ENCODE measurements at places on chromosomes 1 and 21. TPM values are rescaled to one million over a fixed set of nuclear protein-coding genes. Genes with fewer than 3 reads are reported as not detected.

GRCh38 chr1:17197696-17198095, 7.2 kb upstream of the PADI1 start:
- H3K27me3 ChIP-seq, result peaks cover 2% of the 10 kb centered on the region
- no peaks in the 10 kb centered on the region for H3K36me3 ChIP-seq
- no peak overlapping the region for H3K27ac ChIP-seq
- peak; percentile 4 for DNase-seq
- H3K4me3 ChIP-seq, result no peak overlapping the region

DNA sequence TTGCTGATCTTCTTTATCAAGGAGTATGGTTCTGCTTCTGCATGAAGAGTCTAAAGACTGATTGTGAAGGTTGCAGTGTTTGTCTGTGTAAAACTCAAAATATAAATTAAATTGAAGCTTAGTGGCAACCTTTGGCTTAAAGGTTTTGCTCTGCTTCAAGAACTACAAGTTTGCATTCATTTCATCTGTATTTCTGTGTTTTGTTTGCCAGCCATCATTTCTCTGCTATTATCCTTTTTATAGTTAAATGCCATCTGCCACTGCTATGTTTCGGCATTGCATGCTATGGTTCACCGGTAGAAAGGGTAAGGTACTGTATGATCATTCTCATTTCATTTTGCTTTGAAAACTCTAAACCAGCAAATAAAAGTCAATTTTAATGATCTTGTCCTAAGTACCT, 52.9 kb downstream of the OSBPL9 start:
- H3K27me3 ChIP-seq, result no peaks in the 10 kb centered on the region
- H3K27ac ChIP-seq, result no peak overlapping the region
- DNase-seq, result no peak
- no peak overlapping the region for H3K4me3 ChIP-seq
- no peaks in the 10 kb centered on the region for H3K36me3 ChIP-seq
- no peaks in the 10 kb centered on the region for H3K4me1 ChIP-seq

DNA sequence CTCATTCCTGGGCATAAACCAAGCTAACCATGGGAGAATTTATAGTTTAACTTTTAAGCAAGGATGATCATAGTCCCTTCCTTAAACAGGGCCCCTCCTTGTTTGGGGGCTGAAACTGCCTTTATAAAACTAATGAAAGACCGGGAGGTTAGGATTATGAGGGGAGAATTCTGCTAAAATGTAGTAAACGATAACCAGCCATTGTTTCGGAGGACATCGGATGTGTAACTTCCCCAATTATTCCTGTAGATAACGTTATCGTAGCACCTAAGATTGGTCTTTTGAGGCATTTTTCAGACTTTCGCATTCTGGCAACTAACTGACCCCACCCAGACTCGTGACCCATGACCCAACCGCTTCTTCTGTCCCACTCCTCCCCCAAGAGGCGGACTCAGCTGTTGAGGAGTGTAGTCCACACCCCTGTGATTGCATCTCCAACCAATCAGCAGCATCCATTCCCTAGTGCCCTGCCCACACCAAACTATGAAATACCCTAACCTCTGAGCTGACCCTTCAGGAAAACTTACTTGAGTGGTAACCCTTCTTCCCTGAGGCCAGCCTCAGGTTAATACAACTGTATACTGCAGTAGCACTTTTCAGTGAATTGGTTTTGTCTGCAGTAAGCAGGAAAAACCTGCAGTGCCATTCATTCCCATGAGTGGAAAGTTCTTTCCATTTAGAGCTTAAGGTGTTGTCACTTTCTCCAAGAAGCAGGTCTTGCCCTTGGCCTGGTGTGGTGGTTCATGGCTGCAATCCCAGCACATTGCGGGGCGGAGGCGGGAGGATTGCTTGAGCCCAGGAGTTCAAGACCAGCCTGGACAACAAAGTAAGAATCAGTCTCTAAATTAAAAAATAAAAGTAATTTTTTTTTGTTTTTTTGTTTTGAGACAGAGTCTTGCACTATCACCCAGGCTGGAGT, 823 bp upstream of the SYF2 start:
- peak; percentile 85 for DNase-seq
- H3K27ac ChIP-seq, result no peak overlapping the region
- H3K4me1 ChIP-seq, result peaks cover 37% of the 10 kb centered on the region
- H3K27me3 ChIP-seq, result no peaks in the 10 kb centered on the region
- no peak overlapping the region for H3K4me3 ChIP-seq

The STIL gene
- total RNA-seq, result 33.6 TPM

- H3K4me1 ChIP-seq, result no peaks in the 10 kb centered on the region
- H3K4me3 ChIP-seq, result no peak overlapping the region
- H3K27ac ChIP-seq, result no peak overlapping the region
- DNase-seq, result no peak
- H3K36me3 ChIP-seq, result no peaks in the 10 kb centered on the region
Measured at GRCh38 chr1:204201348-204202040, 5.2 kb upstream of the KISS1 start.

DNA sequence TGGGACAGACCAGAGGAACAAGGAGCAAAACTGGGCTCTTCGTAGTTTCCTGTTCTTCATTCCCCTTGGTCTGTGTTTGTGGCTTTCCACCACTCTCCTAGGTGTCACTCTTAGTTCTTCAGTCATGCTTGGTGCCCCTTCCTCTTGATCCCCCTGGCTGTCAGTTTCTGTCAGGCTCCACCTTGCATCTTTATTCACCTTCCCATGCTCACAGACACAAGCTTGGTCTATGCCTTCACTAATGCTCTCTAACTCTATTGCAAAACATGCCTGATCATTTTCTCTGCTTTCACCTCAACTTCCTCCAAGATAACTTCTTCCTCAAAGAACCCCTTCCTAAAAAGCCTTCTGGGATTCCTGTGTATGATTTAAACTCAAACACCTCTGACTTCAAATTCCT, 122.9 kb downstream of the GLUL start:
- no peaks in the 10 kb centered on the region for H3K36me3 ChIP-seq
- H3K4me3 ChIP-seq, result no peak overlapping the region
- no peak for DNase-seq
- H3K27ac ChIP-seq, result no peak overlapping the region
- H3K4me1 ChIP-seq, result no peaks in the 10 kb centered on the region

- H3K27ac ChIP-seq, result no peak overlapping the region
- no peak for DNase-seq
- peaks cover 8% of the 10 kb centered on the region for H3K4me1 ChIP-seq
- H3K27me3 ChIP-seq, result peaks cover 29% of the 10 kb centered on the region
- H3K36me3 ChIP-seq, result no peaks in the 10 kb centered on the region
Measured at GRCh38 chr1:20431176-20431460, 54.9 kb downstream of the CAMK2N1 start.

DNA sequence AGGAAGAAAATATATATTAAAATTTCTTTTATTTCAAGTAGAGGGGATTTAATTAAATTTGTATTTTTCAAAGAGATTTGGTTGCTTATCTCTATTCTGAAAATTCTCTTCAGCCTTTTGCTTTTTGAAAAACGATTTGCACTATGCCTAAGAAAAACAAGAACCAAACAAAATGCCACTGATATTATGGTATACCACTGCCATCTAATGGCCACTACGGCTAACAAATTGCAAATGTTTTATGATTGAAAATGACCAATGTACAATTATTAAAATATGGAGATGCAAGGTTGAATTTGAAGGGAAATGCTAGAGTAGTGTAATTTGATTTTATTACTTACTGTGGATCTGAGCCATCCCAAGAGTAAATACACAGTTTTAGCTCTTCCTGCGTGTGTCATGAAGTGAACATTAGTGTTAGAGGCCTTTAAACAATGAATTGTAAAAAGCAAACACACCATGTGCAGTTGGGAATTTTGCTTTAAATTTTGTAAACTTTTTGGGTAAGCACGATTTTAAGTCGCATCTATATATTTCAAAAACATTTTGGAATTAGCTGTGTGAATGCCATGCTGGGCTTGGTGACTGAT, 137.4 kb upstream of the USP25 start:
- H3K27ac ChIP-seq, result no peak overlapping the region
- H3K27me3 ChIP-seq, result peaks cover 3% of the 10 kb centered on the region
- H3K36me3 ChIP-seq, result no peaks in the 10 kb centered on the region
- H3K4me1 ChIP-seq, result no peaks in the 10 kb centered on the region
- DNase-seq, result no peak

The C1orf185 gene
- total RNA-seq, result not detected

DNA sequence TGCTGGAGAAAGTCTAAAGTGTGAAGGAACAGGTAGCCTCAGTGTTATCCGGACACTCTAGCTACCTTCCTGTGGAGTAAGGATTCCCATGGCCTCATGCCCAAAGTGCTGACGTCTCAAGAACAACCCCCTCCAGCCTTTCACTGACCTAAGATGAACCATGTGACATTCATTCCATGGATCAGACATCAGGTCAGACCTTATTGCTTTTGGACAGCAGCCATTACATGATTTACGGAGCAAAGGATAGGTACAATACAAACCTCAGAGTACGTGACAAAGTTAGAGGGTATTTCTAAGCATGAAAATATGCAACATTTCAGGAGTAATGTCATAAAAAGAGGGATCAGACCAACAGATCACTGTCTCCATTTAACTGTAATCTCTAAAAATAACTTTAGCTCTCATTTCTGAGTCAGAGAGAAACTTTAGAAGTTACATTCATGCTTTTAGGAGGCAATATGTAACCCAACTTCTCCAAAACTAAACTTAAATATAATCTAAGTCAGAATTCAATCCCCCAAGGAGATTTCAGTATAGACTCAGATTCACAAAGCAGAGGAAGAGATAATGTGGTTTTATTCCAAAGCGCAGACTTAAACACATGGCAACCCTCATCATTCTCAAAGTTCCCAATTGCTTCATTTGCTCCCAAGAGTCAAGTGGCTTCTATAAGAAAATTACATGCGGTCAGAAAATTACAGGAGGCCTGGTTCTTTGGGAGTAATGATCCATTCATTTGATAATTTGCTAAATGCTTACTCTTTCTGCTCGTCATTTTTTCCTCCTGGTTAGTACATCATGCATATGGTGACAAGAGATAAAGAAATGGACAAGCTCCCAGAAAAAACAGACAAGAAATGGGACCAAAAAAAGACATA, 280.4 kb downstream of the SETD4 start:
- DNase-seq, result no peak
- no peaks in the 10 kb centered on the region for H3K4me1 ChIP-seq

The MRAP gene
- not detected for total RNA-seq

DNA sequence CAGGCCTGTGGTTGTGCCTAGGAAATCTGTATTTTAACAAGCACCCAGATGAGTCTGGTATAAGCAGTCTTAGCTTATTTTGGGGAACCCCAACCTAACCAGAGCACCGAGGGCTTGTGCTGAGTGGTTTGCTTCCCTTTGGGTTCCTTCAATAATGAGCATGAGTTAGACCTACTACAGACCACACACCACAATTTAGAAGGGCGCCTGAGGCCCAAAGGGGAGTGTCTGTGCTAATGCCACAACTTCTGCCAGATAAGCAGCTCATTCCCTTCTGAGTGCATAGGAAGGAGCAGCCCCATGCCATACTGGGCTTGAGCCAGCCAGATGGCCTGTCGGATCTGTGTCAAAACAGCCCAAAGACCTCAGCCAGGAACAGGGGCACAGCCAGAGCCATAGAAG, 15.4 kb upstream of the LSS start:
- no peak for DNase-seq
- H3K27me3 ChIP-seq, result no peaks in the 10 kb centered on the region
- no peaks in the 10 kb centered on the region for H3K4me1 ChIP-seq
- H3K36me3 ChIP-seq, result peaks cover 56% of the 10 kb centered on the region
- H3K27ac ChIP-seq, result no peak overlapping the region

The EDN2 gene
- not detected for total RNA-seq

The TMCO4 gene
- total RNA-seq, result 18.3 TPM

The ADAR gene
- 270 TPM for total RNA-seq

DNA sequence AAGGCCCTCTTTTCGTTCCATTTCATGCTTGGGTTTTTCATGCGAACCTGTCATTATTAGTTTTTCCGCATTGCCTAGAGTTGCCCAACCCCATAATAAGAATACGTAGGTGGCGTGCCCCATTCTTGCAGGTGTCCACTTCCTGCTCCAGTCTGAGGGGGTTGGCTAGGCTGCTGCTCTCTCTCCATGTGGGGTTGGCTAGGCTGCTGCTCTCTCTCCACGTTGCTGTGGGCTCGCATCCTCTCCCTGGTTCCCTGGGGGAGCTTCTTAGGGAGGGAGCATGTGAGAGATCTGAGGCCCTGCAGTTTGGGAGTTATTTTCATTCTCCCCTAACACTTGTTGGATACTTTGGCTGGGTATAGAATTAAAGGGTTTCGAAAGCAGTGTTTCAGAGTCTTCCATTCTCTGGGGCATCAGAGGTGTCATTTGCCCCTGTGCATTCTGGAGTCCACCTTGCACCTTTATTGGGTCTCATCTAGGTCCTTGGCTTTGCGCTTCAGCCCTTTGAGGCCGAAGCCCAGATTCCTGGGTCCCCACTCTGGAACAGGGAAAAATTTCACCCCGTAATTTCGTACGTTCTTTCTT, 8.6 kb downstream of the C1orf35 start:
- H3K4me1 ChIP-seq, result peaks cover 46% of the 10 kb centered on the region
- DNase-seq, result no peak
- H3K36me3 ChIP-seq, result peaks cover 60% of the 10 kb centered on the region
- no peak overlapping the region for H3K4me3 ChIP-seq
- no peaks in the 10 kb centered on the region for H3K27me3 ChIP-seq
- peak overlapping the region; percentile 2 for H3K27ac ChIP-seq

- H3K27me3 ChIP-seq, result peaks cover 12% of the 10 kb centered on the region
- H3K4me3 ChIP-seq, result peak overlapping the region; percentile 52
- no peaks in the 10 kb centered on the region for H3K36me3 ChIP-seq
- peaks cover 13% of the 10 kb centered on the region for H3K4me1 ChIP-seq
- no peak overlapping the region for H3K27ac ChIP-seq
Measured at GRCh38 chr1:21935891-21936365, 1.2 kb downstream of the HSPG2 start.

The C1orf115 gene
- total RNA-seq, result 0.76 TPM

The IPO9 gene
- 67.9 TPM for total RNA-seq

The SH2D1B gene
- total RNA-seq, result not detected

GRCh38 chr1:29238620-29239002, 2.3 kb downstream of the PTPRU start:
- peak overlapping the region; percentile 21 for H3K4me3 ChIP-seq
- H3K27ac ChIP-seq, result no peak overlapping the region
- H3K4me1 ChIP-seq, result peaks cover 14% of the 10 kb centered on the region
- peaks cover 50% of the 10 kb centered on the region for H3K27me3 ChIP-seq
- peaks cover 4% of the 10 kb centered on the region for H3K36me3 ChIP-seq

DNA sequence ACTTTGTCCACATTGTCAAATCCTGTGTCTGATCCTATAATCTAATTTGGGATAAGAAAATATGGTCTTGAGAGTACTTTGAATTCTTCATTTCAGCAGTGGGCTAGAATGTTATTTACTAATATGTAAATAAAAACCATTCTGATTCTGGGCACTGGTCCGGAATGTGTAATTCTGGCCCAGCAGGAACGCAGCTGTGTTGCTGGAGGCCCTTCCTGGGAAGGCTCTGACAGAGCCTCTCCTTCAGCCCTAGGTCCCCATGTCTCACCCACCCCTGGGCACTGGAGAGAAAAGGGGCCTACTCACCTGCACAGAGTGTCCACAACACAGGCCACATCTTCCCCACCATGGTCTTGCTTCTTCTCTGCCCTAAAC, 251 bp downstream of the GPA33 start:
- H3K27ac ChIP-seq, result peak overlapping the region; percentile 88
- no peaks in the 10 kb centered on the region for H3K27me3 ChIP-seq
- H3K4me1 ChIP-seq, result peaks cover 32% of the 10 kb centered on the region
- H3K36me3 ChIP-seq, result no peaks in the 10 kb centered on the region

The MTF2 gene
- 55.1 TPM for total RNA-seq

Measured in activated CD4-positive, alpha-beta memory T cell treated with anti-CD3 and anti-CD28 coated beads for 36 hours (primary cell).